IgD-negative memory B cell (primary cell): ENCODE measurements at places on chromosomes 7 and 10. TPM values are rescaled to one million over a fixed set of nuclear protein-coding genes. Genes with fewer than 3 reads are reported as not detected.

Gene PLEKHS1
- polyA plus RNA-seq = not detected

Gene SLC29A4
- not detected for polyA plus RNA-seq

Gene BCCIP
- 70.0 TPM for polyA plus RNA-seq

Gene NKX1-2
- not detected for polyA plus RNA-seq

Gene HOXA10
- 0.70 TPM for polyA plus RNA-seq

Gene ADCYAP1R1
- polyA plus RNA-seq = not detected

Gene RAB11FIP2
- polyA plus RNA-seq = 14.3 TPM

Gene FOXL3
- not detected for polyA plus RNA-seq

Gene CBX3
- polyA plus RNA-seq = 68.7 TPM

Gene MPP7
- 2.3 TPM for polyA plus RNA-seq

Gene MYOZ1
- polyA plus RNA-seq = not detected

Gene HKDC1
- 0.43 TPM for polyA plus RNA-seq

Gene DNA2
- 0.23 TPM for polyA plus RNA-seq

Gene KLLN
- polyA plus RNA-seq = 0.25 TPM

Gene ASB13
- 6.6 TPM for polyA plus RNA-seq

Gene CPA5
- polyA plus RNA-seq = not detected

Gene FKBP6
- not detected for polyA plus RNA-seq

Gene SPDYE9
- polyA plus RNA-seq = 0.19 TPM

Gene REEP3
- 5.6 TPM for polyA plus RNA-seq

Gene CFTR
- not detected for polyA plus RNA-seq

Gene CYP26C1
- not detected for polyA plus RNA-seq

Gene BRI3
- 16.6 TPM for polyA plus RNA-seq

Gene NEUROG3
- not detected for polyA plus RNA-seq

Gene CFAP46
- polyA plus RNA-seq = not detected

Gene ACTR3C
- polyA plus RNA-seq = 5.2 TPM

Gene VSTM4
- not detected for polyA plus RNA-seq

Gene SLC26A5
- not detected for polyA plus RNA-seq

Gene STEAP1B
- polyA plus RNA-seq = 3.4 TPM

Gene CACNB2
- 0.79 TPM for polyA plus RNA-seq

Gene METTL27
- polyA plus RNA-seq = not detected

Gene BTAF1
- polyA plus RNA-seq = 14.5 TPM

Gene VSTM2A
- polyA plus RNA-seq = not detected

Gene GPER1
- 0.66 TPM for polyA plus RNA-seq

Gene CDHR1
- polyA plus RNA-seq = not detected

Gene OGDHL
- polyA plus RNA-seq = not detected
